ENCODE measurements at places on chromosomes 11 and 22.
A peak's percentile ranks its signal among the peaks of the same experiment; 100 is the strongest.

- DNase-seq = no peak
Observed at GRCh38 chr11:2440646-2441045, 3.7 kb downstream of the TRPM5 start.

- no peak for DNase-seq
Observed at GRCh38 chr11:131027491-131027890, 111.2 kb upstream of the SNX19 start.

GRCh38 chr11:133382131-133382812, 150.0 kb downstream of the OPCML start:
- DNase-seq = no peak

DNA sequence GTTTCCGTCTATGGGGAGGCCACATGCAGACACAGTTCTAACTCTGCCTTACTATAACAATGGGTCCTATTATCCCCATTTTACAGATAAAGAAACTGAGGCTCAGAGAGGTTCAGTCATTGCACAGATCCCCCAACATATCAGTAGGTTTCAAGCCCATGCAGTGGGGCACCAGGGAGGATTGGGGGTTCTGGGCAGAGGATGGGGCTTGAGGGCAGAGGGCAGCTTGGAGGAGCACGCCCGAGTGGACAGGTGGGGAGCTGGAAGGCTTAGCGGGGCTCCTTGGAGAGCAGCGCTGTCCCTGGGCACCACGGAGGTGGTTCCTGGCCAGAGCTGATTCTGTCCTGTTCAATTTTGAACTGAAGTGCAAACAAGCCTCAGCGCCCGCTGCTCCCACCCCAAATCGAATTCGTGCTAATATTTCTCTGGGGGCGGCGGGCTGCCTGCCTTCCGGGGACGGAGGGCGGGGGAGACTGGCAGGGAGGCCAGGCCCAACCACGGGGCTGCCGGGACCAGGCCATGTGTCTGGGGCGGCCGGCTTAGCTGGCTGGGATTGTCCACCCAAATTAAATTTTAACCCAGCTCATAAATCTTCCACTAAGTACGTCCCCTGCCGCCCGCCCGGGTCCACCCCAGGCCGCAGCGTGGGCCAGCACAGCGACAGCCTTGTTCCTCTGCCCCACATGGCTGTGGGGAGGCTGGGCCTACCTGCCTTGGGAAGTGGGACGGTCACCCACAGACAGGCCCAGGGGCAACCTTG, 49.4 kb downstream of the FLRT1 start:
- no peak for DNase-seq

GRCh38 chr11:102114032-102114431, 3.8 kb downstream of the YAP1 start:
- DNase-seq = no peak

GRCh38 chr11:74989260-74989638, 516 bp downstream of the NEU3 start:
- no peak for DNase-seq

DNA sequence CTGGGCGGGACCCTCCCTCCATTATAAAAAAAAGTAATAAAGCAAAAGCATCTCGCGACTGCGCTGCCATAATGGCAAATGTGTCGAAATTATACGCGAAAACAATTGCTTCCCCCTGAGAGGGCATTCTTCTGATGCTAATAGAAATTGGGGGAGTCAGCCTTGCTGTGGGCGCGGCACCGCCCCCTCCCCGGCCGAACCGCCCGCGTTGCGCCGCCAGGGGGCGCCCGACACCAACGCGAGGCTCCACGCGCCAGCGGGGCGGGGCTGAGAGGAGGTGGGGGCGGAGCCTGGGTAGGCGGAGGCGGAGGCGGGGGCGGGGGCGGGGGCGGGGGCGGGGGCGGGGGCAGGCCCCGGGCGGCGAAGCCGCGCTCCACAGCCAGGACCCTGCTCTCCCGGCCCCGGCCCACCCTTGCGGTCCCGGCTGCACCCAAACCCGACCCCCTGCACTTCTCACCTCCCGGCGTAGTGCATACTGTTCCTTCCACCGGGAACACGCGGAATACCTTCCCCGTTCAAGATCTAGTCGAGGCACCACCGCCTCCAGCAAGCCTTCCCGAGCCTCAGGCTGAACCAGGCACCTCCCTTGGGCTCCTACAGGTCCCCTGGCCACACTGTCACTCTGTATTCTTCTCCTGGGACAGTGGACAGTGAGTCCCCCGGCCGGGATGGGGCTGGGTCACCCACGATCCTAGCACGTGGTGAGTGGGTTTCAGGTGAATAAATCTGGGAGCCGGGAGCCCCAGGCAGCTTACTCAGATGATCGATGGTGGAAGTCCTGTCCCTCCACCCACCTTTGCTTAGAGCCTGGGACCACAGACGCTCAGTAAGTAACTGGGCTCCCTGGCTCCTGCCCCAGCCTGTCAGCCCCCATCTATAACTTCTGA, 15.5 kb upstream of the UPK3A start:
- no peak for DNase-seq

DNA sequence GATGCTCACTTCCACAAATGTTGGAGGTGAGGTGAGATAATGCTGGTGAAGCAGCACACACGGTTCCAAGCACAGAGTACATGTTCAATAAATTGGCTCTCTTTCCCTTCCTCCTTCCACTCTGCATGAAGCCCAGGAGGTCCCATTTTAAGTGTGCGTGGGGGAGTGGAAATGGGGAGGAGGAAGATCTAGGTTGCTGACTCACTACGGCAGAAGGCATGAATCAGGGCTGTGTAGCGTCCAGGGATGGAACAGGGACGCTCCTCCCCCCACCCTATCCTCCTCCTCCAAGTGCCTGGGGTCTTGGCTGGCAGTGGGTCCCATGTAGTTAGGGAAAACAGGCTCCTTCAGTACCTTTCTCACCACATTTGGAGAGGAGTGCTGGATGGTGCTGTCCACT, 44.2 kb downstream of the TRIM66 start:
- DNase-seq = no peak

DNA sequence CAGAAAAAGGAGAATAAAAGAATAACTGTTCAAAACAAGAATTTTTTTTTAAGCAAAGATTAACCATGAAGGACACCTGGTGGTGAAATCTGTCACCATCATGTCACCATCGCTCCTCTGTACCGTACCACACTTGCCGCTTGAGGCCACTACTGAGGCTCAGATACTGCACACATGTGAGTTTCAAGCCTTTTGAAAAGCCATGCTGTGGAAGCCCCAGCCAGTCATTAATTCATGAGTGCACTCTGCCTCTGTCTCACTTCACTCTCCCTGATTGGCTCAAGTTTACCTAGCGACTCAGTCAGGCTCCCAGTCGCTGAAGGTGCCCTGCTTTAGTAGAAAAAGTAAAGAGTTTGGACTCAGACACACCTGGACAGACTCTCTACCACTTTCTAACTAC, 6.6 kb upstream of the MS4A12 start:
- peak; percentile 45 for DNase-seq

GRCh38 chr11:78577495-78577894, 2.8 kb upstream of the NARS2 start:
- DNase-seq = no peak

GRCh38 chr11:71421392-71421950, 26.7 kb downstream of the DHCR7 start:
- no peak for DNase-seq

GRCh38 chr11:77775936-77776335, 44.6 kb downstream of the RSF1 start:
- DNase-seq = no peak

DNA sequence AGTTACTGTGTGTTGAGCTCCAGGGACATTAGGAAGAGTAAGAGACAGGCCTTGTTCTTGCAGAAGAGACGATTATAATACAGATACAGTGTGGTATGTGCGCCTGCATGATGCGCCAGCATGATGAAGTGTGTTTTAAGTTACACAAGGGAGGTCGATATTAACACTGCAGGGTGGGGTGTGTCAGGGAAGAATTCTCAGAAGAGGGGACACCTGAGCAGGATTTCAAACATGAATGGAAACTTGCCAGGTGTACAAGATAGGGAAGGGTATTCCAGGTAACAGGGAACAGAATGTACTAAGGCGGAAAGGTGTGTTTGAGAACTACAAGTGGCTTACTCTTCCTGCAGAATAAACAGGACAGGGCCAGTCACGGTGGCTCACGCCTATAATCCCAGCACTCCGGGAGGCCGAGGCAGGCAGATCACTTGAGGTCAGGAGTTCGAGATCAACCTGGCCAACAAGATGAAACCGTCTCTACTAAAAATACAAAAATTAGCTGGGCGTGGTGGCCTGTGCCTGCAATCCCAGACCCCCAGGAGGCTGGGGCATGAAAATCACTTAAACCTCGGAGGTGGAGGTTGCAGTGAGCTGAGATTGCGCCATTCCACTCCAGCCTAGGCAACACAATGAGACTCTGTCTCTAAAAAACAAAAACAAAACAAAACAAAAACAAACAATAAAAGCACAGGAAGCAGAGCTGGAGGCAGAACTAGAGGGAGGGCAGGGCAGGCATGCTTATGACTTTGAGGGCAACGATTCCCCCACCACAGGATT, 59.0 kb downstream of the SYN3 start:
- DNase-seq = no peak

DNA sequence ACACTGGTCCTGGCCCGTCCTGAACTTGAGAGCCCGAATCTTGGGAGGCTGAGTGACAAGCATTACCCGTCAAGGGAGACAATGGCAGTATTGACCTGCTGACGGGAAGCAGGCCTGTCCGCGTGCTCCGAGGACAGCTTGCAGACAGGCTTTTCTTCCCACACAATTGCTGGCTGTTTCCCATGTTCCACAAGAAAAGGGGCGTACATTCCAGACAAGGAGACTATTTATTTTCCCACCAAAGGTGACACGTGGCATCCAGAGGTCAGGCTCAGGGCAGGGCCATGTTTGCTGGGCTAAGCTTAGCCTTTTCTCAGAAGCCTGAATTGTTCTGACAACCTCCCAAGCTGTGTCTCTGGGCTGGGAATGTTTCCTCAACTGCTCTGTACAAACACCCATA, 86.9 kb upstream of the SPON1 start:
- DNase-seq = no peak

DNA sequence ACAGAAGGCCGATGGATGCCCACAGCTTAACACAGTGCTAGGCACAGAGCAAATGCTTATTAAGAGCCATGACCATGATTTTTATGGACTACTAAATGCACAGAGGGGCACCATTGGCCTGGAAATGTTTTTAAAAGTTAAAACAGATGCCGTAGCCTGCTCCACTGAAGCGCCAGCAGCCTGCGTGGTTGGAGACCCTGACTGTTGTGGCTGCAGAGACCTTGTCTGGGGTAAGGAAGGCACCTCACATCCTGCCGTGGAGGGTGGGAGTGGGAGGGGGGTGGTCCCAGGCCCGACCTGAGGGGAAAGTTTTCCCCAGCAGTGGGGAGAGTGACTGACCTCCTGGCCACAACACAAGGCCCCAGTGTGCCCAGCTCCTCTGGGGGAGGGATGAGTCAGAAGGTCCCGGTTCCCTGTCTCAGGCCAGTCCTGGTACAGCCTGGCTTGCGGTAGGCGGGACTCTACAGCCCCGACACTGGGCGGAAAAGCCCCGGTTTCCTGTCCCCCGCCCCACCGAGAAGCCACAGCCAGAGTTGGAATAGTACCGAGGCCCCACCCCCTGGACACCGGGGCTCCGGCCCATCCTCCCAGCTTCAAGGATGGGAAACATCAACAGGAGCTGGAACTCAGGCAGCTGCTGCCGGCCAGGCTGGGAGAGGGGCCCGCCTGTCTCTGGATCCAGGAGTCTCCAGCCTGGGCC, 7.0 kb downstream of the CHST1 start:
- DNase-seq = no peak

- no peak for DNase-seq
Observed at GRCh38 chr11:131146827-131147490, 223.5 kb upstream of the NTM start.

GRCh38 chr11:34427186-34427805, 11.4 kb upstream of the CAT start:
- no peak for DNase-seq

DNA sequence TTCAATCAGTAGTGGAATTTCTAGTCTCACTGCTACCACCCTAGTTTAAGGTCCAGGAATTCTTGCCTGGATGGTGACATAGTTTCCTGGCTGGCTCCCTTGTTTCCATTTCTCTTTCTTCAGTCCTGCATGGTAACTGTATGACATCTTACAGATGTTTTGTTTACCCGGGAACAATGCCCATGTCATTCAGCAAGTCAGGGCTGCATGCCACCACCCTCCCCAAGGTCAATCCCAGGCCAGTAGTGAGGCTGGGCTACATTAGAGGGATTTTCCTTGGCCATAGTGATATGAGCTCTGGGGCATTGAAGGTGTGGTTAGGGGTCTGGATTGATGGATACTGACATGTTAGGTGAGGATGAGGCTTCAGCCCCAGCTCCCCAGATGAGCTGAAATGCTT, 114.9 kb upstream of the E2F8 start:
- no peak for DNase-seq

DNA sequence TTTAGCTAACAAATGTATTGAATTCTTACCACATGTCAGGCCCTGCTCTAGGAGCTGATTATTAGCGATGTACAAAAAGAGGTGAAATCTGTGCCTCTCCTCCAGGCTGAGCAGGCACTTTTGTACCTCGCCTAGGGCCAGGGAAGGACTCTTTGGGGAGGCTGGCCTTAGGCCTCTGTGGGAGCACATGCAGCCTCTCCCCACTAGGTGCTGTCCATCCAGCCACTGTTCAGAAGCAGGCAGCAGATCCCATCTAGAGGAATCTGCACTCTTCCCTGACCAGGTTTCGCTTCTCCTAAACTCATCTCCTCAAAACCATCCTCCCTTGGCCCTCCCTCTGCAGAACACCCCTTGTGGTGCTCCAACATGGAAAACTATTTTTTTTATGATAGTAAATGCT, 51.9 kb upstream of the WT1 start:
- no peak for DNase-seq

DNA sequence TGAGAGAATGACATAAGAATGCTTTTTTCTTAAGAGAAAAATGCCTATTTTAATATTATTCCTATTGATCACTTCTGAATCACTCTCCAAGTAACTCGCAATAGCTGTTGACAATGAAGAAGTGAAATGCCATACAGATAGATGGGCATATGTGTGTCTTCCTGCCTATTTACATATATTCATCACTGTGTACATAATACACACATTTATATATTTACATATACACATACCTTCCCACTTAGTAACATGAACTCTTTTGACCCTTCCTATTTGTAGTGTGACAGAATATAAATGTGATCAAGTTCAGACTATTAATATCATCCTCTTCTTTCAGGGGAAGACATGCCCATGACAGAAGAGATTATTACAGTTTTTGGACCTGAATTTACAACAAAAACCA, 756.7 kb downstream of the DLG2 start:
- no peak for DNase-seq

DNA sequence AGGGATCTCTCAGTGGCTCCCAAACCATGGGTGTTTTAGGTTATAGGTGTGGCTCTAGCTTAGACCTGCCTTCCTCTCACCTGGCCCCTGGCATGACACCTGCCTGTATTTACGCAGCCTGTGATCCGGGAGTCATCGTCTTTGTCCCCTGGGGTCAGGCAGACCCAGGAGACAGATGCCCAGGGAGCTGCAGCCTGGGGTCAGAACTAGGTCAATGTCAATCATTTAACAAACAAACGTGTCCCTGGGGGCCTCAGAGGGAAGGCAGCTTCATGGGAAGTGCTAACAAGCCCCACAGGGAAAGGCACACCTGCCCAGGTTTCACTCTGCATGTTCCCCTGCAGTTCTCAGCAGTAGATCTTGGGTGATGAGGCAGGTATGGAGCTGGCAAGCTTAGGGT, 12.0 kb downstream of the BACE1-AS start:
- DNase-seq = no peak
